ENCODE measurements at places on chromosomes 7 and 10.

GRCh38 chr10:52477305-52477704 is 163.2 kb downstream of the DKK1 start:
- no peak for DNase-seq

GRCh38 chr10:131745591-131745990 is 155.2 kb upstream of the PPP2R2D start:
- DNase-seq = no peak

DNA sequence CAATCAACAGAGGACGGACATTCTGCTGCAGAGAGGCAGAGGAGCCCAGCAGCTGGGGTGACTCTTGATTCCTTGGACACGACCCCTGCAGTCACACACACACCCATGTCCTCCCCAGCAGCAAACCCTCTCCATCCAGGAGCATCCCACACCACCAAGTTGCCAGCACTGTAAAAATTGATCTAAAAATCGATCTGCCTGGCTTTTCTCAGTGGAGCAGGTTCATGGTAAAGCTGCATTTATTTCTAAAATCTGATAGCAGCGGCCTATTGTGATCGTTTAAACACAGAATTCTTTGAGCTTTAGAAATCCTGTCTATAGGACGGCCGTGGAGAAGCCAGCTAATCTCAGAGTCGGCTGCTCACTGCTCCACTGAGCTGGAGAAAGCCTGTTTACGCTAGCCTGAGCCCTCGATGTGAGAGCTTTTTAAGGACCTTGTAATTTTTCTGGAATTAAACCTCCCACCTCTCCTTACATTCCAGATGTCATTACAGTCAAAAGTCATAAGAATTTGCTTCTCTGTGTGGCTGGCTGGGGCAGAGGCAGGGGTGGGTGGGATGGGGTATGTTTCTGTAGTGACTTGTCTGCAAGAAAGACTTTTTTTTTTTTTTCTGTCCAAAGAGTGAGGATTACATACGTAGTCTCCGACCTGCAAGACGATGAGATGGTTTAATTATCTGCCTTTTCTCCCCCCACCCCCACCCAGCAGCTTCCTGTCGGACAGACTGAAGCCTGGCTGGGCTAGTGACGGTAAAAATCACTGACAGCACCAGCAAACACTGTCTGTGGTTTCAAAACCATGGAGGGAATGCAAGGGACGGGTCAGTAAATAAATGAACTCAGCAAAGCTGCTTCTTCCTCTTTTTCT is 31.6 kb downstream of the TRIM8 start:
- peak; percentile 30 for DNase-seq

GRCh38 chr10:119351189-119351588 is 143.8 kb downstream of the GRK5 start:
- no peak for DNase-seq

DNA sequence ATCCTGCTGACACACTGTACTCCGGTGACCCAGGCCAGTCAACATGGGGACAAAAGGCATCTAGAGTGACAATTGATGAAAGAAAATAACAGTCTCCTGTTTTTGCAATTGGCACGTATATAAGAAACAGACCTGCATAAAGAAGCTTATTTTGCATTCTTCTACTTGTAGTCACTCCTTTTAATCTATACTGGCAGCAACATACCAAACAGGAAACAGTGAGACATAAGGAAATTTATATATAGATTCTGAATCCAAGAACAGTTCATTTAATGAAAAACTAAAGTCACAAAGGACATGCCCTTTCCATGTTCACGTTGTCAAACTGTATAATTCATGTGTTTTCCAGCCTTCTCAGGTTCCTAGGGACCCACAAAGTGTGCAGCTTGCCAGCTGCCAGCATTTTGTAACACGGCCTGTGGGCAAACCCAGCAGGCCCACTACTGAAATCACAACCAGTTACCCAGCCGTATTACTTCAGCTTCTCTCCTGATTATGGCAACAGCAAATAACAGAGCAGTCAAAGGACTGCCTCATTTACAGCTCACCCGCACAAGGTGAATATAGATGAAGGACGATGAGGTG is 72.3 kb downstream of the AMPH start:
- DNase-seq = no peak

GRCh38 chr7:143284591-143285469 is at the start of gene TMEM139:
TMEM139 (plus strand) TSS chr7:143284958; CDS start chr7:143285958, 1,000 bp downstream.
- peak; percentile 33 for DNase-seq

DNA sequence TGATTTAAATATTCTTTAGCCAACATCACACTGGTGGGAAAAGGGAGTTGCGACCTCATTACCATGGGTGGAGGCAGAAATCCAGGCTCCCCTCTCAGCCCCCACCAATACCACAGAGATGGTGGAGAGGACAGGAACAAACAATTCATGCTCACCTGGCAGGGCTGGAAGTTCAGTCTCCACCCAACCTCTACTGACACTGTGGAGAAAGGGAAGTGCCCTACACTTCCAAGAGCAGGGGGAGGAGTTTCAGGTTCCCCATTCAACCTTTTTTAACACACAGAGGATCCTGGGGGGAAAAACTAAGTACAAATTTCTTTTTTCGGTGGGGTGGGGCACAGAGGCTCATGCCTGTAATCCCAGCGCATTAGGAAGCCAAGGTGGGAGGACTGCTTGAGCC is 210.1 kb upstream of the KCTD7 start:
- no peak for DNase-seq

GRCh38 chr10:58086763-58087150 is 180.9 kb downstream of the IPMK start:
- DNase-seq = no peak

GRCh38 chr10:129199826-129200225 is 267.2 kb upstream of the MGMT start:
- no peak for DNase-seq

DNA sequence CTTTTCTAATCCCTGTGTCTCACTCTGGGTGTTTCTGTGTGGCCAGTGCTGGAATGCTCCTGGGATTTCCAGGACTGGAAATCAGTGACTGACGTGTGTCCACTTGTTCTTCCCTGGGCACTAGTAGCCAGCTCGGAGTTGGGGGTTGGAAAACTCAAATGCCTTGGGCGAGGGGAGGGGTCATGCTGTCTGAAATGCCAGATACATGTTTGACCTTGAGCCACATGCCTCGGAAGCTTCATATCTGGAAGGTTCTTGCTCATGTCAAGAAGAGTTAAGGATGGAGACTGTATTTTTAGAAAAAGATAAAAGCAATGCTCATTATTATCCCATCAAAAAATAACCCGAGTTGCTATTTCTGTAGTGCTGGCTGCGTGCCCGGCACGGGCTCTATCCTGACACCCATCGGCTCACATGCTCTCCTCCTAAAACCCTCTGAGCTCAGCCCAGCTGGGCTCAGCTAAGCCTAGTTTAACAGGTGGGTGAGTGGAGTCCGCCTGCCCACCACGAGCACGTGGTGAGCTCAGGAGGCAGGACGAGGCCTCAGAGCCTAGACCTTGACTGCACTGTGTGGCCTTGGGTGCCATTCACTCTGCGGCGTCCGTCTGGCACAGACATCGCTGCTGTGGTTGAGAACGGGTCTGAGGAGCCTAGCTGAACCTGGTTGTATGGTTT is 6.4 kb downstream of the DPYSL4 start:
- no peak for DNase-seq

GRCh38 chr10:62794306-62794705 is 10.2 kb upstream of the ADO start:
- DNase-seq = no peak

DNA sequence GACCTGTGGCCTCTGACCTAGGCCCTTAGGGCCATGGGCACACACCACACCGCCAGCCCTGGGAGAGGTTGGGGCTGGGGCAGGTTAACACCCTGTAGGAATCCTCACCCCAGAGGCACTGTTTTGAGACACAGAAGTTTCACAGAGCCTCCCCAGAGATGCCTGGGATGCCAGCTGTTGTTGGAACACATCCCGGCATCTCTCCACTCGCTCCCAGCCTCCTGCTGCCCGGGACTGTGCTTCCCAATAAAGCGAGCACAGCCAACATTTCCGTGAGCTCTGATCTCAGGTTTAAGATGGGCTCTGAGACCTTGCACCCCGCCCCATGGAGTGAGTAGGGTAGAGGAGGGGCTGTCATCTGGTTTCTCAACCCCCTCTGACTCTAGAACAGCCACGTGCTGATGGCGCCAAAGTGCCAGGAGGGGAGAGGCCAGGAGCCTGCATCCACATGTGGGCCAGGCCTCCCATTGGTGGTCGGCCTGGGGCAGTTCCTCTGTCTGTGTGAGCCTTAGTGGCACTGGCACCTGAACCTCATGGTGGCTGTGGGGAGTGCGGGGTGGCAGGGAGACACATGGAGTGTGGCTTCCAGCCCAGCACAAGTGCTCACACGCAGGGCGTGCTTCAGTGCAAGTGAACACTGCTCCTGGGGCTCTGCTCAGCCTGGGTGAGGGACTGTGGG is 54.7 kb downstream of the RASGEF1A start:
- no peak for DNase-seq

DNA sequence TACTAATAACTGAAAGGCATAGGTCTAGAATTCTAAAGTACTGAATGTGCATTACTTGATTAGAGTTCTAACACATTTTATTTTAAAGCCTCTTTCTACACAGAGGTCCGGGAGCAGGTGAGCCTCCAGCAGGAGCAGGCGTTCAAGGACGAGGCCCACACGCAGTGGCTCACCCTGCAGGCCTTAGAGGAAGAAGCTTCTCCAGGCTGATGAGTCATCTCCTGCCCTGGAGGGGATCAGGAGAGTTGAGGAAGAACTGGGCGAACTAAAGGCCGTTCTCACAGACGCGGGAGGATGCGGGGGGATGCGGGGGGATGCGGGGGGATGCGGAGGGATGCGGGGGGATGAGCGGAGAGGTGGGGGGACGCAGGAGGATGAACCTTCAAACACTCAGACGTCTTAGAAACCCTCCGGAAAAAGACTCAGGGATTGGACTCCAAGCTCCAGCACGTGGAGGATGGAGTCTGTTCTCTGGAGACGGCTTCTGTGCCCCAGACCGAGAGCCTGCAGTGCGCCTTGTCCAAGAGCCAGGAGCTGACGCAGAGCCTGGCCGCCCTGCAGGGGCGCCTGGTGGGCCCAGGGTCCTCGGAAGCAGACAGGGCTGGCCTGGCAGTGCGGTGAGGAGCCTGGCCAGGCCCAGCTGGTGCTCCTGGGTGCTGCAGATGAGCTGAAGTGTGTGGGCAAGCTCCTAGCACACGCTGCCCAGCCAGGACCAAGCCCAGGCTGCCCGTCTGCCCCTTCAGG is 433.7 kb upstream of the TPK1 start:
- no peak for DNase-seq

DNA sequence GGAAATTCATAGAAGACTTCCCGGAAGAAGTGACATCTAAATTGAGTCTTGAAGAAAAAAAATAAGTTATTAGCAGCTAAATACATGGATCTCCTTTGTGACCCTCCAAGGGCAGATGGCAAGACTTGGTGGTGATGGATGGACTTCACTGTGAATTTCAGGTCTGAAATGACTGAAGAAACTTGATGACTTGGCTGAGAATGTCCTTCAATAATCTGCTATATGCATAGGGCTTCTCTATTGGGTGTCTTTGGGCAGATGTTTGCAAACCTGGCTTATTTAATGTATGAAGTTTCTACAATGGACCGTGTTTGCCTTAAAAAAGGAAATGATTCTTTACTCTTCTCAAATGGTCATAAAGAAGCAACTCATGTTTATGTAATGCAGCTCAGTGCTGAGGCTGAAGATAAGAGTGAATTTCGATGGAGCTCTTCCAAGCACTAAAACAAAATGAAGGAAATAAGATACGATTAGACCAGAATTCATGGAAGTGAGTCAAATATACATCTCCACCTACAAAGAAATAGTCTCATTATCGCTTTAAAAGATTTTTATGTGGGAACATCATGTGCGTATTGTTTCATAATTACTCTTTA is 116.6 kb upstream of the WDR11 start:
- no peak for DNase-seq

- DNase-seq = no peak
These were observed 37.0 kb downstream of the CPVL start for GRCh38 chr7:29109358-29109757.

- DNase-seq = no peak
These were observed 105.3 kb upstream of the TNRC18 start for GRCh38 chr7:5528815-5529442.

DNA sequence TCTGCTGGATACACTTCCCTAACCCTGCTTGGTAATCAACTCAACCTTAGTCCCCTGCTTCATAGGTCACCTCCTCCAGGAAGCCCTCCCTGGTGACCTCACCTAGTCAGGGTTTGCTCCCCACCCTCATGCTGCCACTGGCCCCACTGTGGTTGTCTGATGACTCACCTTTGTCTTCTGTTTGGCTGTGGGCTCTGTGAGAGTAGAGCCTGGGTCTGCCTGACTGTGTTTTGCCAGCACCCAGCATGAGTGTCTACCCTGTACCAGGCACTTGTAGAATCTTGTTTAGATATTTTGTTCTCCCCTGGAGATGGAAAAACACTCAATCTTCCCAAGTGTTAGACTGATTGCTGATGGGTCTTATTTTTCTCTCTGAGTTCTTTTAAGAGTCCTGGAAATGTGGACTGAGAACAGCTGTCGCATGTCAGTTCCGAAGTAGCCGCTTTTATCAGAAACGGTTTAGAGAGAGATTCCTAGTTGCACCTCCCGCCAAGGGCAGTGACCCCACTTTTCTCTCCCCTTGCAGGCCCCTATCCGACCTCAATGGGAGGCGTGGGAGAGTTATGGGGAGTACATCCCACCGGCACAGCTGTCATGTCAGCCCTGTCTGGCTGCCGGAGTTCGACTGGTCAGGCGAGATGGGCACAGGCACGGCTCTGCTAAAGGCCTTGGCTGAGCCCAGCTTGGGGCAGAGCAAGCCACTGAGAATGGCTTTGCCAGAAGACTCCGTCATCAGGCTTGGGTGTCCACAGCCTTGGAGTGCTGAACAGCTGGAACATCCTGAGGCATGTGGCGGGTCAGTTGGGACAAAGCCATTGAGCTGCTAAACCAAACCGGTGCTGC is 134.3 kb downstream of the GRK5 start:
- no peak for DNase-seq

DNA sequence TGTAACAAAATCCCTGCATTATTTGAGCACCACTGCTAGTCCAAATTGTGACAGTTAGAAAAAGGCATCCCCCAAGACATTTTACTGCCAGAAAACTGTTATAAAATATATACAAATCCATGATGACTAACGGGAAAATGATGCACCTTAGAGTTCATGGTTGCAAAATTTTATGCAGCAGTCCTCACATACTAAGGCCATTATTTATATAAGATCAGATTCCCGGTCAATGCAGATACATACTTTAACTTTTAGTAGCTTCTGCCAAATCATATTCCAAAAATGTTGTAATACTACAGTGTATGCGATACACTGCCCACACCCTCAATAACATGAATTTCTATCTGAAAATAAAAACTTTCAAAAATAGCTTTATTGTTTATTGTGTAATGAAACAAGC is 239.9 kb upstream of the ZNF32 start:
- DNase-seq = no peak

DNA sequence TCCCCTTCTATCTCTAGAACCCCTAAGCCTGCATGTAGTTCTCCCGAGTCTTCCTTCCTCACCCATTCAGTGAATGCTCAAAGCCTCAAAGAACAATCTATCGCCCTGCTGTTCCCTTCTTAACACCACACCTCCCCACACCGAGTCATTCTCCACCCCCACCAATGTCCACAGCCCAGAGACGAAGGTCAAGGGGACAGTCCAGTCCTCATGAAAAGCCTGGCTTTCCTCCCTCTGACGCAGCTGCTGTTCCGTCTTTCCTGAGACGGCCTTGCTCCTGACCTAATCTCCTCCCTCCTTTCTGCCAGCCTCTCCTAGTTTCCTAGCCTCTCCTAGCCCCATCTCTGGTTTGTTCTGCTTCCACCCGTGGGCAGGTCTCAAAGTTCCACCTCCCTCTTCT is 9.2 kb downstream of the MOSPD3 start:
- no peak for DNase-seq
